ENCODE measurements at places on chromosomes 2 and 18.

- no peak for DNase-seq
Observed at GRCh38 chr18:43830947-43831346, 553.7 kb upstream of the SYT4 start.

DNA sequence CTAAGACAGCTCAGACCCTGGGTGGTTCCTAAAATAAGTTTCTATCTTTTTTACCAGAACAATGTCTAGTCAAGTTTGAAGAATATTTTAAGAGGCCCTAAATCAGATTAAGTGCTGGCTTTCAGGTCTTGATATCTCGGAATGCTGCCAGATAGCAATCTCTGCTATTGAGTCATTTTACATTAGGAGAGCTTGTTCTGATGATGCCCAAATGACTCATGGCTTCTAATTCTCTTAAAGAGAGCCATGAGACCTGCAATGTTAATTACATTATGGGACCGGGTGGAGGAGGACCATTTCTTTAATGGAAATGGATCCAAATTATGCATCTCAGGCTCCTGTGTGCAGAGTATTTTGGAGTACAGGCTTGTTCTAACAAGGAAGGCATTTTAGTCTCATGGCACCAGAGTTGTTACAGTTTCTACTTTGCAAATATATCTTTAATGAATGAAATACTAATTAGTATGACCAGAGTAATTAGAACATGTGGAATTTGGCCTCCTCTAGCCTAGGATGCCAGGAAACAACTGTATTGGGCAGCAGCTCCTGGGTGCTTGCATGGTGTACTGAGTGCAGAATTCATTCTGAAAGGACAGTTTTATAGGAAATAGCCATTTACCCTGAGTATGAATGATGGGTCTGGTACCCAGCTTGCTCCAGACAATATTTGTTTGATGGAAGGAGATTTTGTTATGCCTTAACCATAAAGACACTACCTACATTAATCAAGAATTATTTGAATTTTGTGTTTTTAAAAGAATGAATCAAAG, 94.0 kb upstream of the SULT1C3 start:
- DNase-seq = no peak

GRCh38 chr2:170885130-170885791, 43.8 kb upstream of the GORASP2 start:
- DNase-seq = no peak

GRCh38 chr2:85667561-85668008, 414 bp downstream of the SFTPB start:
- DNase-seq = no peak

- no peak for DNase-seq
Observed at GRCh38 chr18:64100116-64100922, 48.6 kb downstream of the LINC00305 start.
